ENCODE measurements at places on chromosomes 2 and 18.

GRCh38 chr2:207054521-207054920 is 111.2 kb downstream of the KLF7 start:
- DNase-seq: no peak

DNA sequence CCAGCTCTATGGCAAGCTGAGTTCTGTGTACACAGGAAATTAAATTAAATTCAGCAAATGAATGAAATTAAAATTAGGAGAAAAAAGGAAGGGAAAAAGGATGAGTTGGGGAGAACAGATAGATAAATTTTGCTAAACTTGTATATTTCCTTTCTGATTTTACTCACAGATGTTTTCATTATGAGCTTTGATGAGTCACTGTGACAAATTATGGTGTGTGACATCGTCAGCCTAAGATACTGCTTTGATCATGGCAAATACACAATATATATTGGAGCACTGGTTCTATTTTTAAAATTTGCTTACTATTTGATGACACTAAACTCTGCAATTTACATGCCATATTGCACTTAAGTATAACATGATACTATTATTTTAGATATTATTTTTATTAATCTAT is 464.6 kb upstream of the SPHKAP start:
- no peak for DNase-seq

GRCh38 chr2:35378791-35379190 is 976.8 kb upstream of the CRIM1 start:
- no peak for DNase-seq

DNA sequence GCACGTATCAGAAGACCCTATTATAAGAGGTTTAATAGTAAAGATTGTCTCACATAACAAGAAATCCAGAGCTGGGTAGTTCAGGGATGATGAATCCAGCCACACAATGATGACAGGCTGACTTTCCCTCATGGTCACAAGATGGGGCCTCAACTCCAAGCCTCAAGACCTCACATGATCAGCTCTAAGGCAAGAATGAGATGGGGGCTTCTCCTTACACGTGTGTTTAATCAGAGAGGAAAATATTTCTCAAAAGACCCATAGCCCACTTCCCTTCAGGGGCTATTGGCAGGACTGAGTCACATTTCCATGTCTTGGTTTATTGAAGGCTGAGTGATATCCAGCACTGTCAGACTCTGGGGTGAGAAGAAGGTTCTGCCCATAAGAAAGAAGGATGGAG is 100.2 kb upstream of the FOSL2 start:
- DNase-seq: no peak

DNA sequence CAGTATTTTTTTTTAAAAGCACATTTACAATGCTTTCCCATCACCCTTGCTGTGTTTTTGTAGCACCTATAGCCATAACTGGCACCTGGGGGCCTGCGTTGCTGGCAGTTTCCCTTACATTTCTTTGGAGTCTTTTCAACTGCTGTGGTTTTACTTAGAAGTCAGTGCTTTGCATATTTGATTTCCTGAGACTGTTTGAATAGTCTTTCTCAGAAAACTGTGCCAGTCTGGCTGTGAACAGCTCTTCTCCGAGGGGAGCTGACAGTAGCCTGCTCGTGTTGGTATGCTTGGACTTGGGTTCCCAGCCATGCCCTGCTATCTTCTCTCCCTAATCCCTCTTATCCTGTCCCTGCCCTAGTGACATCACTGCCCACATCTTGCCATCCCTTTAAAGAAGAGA is 81.5 kb downstream of the DPP4 start:
- no peak for DNase-seq

DNA sequence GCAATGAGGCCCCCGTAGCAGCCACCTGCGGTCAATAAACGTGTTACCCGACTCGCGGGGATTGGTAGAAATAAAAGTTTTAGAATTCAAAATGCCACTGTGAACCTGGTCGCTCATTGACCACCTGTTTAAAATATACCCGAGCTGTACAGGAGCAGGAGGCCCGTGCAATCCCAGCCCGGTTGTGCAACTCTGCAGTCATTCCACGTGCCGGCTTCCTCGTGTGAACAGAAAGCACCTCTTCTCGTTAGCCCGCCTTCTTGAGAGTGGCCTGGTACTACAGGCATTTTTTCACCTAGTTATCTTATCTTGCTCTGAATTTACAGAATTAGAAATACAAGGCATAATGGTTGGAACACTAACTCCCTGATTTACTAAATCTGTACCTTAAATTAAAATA is 660.7 kb downstream of the GALR1 start:
- DNase-seq: no peak

- no peak for DNase-seq
Measured at GRCh38 chr2:39018638-39019037, 102.2 kb downstream of the SOS1 start.

DNA sequence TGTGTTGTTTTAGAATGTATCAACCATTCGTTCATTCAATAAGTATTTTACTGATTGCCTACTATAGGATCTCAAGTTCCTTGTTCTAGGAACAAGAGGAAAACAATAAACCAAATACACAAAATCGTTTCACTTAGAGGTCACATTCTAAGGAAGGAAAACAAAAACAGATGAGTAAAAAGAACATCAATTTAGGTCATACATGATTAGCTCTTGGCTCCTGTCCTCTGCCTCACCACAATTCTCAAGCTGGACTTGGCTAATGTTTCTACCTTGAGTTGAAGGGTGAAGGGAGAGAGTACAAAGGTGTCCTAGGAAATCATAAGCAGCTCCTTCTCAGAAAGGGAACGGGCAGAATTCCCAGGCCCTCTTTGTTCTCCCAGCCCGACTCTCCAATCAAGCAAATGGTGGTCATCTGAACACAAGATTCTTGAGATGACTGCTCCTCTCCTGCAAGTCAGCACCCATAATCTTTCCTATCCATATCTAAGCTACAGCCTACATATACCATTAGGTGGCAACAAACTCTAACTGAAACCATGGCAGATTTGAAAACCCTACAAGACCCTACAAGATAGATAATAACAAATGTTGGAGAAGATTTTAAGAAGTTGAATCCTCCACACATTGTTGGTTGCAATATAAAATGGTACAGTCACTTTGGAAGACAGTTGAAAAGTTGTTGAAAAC is 76.0 kb downstream of the CBLN2 start:
- DNase-seq: no peak

All from stimulated activated CD4-positive, alpha-beta T cell treated with anti-CD3 and anti-CD28 coated beads, TNF-alpha, amount 100 ng/mL, for 24 hours (primary cell).